ENCODE measurements at places on chromosomes 16 and 17.

- DNase-seq = no peak
Measured at GRCh38 chr16:58685084-58685449, 497 bp upstream of the SLC38A7 start.

- DNase-seq = no peak
Measured at GRCh38 chr17:2083613-2084035, 28.7 kb downstream of the HIC1 start.

GRCh38 chr16:59527206-59527997, 793.3 kb upstream of the GOT2 start:
- DNase-seq = no peak

- DNase-seq = no peak
Measured at GRCh38 chr17:58920773-58921172, 165.1 kb downstream of the PPM1E start.

GRCh38 chr17:56740481-56740880, 93.2 kb downstream of the C17orf67 start:
- DNase-seq = no peak

DNA sequence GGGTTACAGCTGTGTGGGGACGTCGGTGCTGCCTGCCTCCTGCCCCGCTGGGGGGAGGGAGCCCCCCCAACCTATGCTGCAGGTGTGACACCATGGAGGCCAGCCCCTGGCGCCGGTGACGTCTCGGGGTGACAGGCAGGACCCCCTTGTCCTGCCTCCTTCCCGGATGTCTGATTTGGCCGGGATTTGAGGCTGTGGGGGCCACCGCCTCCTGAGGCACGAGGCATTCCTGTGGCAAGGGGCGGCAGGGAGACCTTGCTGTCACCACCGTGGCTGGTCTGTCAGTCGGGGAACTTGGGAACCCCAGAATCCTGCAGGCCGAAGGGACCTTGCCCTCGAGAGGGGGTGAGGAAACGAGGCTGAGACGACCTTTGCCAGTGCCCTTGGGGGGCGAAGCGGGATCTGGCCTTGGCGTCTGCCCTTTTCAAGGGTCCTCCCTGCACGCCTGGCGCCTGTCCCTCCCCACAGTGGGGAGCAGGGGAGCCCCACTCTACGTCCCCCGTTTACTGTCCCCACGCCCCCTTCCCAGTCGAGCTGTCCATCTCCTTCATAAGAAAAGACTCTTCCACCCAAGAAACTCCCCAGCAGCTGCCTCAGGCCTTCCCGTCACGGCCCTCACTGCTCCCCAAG, 74.4 kb downstream of the METRNL start:
- no peak for DNase-seq

- DNase-seq = peak; percentile 36
Measured at GRCh38 chr17:17792551-17793377, 44.0 kb downstream of the SREBF1 start.

DNA sequence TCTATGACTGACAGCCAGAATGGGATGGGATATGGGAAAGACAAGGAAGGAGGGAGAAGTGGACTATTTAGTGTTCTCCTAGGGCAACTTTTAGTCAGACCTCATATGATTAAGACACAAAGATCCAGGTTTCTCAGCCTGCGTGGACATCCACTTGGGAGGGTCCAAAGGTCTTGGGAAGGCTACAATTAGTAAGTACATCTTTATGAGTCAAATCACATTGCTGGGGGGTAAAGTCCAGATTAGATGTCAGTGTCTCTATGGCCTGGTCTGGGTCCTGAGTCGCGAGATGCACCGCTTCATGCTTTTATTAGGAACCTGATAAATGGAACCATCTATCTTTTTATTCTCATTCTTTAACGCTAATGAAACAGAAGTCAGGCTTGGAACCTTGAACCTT, 378.4 kb upstream of the ASIC2 start:
- DNase-seq = no peak

- no peak for DNase-seq
Measured at GRCh38 chr17:80203471-80203963, 16.6 kb downstream of the SGSH start.

- DNase-seq = no peak
Measured at GRCh38 chr17:49779739-49780231, 8.7 kb upstream of the KAT7 start.

DNA sequence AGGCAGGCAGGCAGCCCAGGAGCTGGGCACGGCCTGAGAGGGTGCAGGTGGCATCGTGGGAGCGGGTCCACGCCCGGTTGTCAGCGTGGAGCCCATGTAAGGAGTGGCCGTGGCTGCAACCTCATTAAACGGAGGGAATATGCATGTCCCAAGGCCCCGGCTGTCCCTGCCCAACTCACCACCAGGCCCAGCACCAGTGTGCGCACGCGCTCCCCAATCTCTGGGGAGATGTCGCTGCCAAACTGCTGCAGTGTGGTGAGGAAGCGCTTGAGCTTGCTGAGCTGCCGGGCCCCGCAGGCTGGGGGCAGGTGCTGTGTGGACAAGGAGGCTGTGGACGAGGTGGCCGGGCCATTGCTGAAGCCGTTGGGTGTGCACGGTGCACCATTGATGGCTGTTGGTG, 25.6 kb upstream of the PABPN1L start:
- no peak for DNase-seq

- DNase-seq = no peak
Measured at GRCh38 chr17:46124695-46125592, 68.3 kb downstream of the KANSL1 start.

GRCh38 chr17:74635418-74635817, 11.9 kb upstream of the CD300E start:
- no peak for DNase-seq

DNA sequence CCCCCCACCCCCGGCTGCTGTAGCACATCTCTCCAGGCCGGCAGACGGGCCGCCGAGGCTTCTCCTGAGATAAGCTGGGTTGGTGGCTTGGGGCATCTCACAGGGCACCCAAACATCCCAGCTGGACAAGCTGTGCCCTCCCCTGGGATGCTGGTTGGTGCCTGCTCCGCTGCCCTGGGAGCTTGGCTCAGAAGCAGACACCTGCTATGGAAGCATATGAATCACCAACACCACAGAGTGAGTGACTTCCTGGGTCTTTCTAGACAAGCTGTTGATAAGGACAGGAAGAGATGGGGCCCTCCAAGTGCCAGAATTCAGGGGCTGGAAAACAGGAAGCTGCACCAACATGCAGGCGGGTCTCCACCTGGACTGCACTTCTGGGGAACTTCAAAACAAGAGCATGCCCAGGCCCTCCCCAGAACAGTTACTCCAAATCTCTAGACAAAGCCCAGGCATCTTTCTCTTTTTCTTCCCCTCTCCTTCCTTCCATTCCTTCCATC, 13.7 kb downstream of the C16orf95 start:
- DNase-seq = no peak

GRCh38 chr17:37079735-37080134, 131.0 kb downstream of the AATF start:
- DNase-seq = no peak

DNA sequence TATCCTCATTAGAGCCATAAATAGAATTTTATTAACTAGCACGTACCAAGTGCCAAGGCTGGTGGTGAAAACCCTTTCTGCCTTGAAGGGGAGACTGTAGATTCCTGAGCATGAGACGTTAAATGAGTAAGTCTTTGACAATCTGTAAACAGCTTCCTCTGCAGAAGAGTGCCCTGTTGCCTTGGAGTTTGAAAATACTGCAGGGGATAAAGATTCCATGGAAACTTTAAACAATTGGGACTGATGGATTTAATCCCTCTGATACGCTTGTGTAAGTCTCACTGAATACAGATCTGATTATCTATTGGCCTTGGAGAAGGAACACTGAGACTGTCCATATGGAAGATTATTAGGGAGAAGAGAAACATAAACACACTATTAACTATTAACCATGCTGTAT, 1053.4 kb upstream of the RBFOX1 start:
- no peak for DNase-seq

DNA sequence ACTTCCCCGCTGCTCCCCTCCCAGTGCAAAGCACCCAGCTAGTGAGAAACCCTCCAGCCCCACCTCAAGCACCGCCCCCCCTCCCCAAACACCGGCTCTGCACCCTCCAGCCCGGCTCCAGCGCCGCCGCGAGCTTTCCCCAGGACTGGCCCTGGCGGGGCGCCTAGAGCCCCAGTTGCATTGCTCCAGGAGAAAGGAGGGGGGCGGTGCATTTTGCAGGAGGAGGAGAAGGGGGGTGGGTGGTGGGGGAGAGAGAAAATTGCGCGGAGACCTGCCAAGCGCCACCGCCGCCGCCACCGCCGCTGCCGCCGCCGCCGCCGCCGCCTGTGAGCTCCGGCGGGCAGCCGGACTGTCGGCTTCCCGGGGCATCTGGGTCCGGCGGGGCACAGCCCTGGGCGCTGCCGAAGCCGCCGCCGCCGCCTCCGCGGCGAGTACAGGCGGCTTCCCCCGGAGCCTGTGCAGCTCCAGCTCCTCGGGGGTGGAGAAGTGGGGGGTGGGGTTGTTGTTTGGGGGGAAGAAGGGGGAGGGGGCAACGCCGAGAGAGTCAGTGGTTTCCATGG, 333 bp upstream of the NOG start:
- peak; percentile 73 for DNase-seq

Measured in WTC11 (cell line).